ENCODE measurements at places on chromosomes 11 and 22.
A peak's percentile ranks its signal among the peaks of the same experiment; 100 is the strongest.

DNA sequence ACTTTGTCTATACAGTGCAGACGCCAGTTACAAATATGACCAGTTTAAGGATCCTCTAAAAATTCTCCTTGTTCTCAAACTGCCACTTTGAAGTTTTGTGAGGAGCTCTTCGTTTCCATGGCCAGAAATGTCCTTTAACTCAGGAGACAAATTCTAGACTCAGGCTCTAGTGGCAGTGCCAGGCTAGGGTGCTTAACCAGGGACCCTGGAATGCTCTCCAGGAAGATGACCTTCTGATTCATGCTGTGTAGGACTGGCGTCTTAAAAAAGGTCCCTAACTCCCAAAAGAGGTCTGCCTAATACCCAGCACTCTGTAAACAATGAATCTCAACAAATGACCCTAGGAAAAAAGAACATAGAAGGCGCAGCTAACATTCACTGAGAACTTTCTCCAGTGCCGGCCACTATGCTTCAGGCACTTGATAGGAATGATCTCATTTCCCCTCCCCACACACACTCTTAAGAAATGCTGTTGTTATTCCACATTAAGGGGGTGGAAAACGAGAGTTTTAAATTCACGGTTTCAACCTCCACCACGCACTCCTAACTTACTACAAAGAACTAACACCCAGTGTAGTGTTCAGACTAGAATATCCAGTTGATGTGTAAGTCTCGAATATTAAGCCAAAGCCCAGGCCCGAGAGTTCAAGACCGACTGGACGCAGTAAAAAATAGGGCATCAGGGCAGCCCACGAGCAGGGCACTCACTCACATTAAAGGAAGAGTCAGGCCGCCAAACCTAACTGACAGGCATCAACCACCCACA is 747 bp downstream of the NXF1 start:
- DNase-seq: no peak

DNA sequence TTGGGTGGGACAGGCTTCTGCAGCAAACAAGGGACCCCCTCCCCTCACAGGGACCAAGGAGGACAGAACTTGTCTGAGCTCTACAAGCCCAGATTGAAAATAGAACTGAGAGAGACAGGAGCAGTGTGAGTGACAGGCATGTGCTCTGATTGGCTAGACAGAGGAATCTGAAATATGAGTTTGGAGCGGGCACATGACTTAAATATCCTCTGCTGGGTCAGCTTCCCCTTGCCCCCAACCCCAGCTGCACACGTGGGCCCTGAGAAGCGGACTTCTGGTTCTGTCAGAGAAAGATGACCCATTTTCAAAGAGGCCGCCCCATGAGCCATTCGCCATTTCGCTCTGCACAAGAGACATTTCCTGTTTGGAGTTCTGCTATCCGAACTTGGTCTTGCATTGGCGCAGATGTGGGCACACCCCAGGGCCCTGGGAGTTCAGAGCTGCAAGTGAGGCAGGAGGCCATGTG is 5.3 kb downstream of the TUBA8 start:
- DNase-seq: no peak

DNA sequence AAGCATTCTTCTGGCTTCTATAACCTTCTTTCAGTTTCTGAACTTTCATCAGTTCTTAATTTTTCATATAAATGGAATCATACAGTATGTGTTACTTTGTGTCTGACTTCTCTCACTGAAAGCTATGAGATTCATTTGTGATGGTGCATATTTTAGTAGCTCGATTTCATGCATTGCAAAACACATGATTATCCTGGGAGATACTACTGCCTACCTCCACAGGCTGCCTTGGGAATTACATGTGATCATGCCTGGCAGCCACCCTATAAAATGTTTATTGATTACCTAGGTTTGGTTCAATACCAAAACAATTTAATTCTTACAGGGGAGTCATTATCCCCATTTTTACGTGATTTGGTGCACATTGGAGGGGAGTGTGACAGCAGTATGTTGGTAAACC is 34.1 kb upstream of the PAK1 start:
- DNase-seq: no peak

DNA sequence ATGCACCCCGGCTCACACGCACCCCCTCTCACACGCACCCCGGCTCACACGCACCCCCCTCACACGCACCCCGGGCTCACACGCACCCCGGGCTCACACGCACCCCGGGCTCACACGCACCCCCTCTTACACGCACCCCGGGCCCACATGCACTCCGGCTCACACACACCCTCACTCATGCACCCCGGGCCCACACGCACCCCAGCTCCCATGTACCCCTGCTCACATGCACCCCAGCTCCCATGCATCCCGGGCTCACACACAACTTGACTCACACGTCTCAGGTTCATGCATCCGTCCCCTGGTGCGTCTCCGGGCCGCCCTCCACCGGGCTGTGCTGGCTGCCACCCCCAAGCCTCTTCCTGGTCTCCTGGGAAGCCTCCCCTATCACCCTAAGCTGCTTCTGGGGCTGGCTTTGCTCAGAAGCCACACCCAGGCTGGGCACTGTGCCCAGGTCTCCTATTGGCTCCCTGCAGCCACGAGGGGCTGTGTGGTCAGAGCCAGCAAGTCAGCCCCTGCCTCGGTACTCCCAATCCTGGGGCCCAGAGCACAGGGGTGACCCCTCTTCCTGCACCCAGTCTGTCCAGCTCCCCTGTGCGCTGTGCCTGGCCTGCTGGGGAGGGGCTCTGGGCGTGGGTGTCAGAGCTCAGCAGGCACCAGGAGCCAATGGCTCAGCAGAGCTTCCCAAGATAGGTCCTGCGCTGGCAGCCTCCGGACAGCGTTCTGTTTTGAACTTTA is 16.9 kb downstream of the TSPAN4 start:
- no peak for DNase-seq

DNA sequence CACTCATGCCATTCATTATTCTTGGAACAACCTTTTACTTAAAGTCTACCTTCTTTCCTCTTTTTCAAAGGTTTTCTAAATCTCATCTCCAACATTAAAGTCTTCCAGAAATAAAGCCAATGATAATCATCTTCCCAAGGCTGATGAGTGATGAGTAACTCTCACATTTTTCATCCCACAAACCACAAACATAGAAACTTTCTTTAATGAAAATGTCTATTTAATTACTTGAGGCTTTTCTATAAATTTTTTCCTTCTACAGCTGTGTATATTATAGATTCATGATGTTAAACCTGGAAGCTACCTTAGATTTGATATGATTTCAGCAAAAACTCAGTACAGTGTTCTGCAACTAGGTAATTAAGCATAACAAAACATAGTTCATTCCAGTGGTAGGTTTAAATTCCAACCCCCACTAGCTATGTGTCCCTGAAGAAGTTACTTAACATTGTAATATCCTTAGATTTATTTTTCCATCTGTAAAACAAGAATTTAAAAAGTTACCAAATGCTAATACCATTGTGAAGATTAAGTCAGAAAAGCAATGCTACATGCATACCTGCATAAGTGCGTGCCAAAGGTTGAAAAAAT is 845.4 kb downstream of the KCNA4 start:
- DNase-seq: no peak

DNA sequence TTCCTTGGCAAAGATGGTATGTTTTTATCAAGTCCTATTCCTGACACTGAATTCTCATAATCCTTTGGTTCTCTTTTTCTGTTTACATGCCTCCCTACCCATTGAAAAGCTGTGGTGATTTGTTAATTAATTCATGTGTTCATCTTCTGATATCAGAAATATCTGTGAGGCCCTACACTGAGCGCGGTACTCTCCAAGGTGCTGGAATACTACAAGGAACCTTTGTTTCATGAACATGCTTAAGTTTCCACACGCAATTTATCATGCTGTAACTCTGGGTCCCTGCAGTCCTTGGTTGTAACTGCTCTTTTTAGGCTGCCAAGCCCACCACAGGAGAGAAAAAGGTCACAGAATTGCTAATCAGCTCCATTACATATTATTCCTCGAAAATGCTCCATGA is 331.8 kb downstream of the FAT3 start:
- no peak for DNase-seq

DNA sequence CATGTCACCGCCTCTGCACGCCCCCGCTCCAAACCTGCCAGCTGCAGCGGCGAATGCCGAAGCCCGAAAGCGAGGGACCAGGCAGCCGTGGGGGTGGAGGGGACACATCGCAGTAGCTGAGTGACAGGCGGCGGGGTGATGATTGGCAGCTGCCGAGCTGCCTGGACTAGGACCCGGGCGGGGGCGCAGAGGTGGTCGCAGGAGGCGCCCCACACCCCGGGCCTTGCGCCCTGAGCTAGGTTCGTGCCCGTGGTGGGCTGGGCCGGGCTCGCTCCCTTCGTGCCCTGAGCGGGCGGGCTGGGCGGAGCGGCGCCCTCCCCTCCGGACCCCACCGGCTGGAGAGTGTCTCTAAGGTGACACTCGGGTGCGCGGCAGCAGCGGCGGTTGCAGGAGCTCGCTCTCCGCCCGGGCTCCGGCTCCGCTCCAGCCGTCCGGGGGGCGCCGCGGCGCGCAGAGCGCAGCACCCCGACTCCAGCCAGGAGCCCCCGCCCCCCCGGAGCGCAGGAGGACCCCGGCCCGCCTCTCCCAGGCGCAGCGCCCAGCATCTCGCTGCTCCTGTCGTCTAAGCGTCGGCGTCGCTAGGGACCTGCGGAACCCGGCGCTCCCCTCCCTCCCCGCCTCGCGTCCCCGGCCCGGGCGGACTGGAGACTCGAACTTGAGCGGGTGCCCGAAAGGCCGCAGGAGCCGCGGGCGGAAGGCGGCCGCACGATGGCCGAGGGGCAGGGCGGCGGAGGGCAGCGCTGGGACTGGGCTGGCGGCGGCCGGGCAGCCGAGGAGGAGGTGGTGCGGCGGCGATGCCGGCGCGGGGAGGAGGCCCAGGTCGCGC is 14.5 kb upstream of the DGKZ start:
- peak; percentile 66 for DNase-seq

DNA sequence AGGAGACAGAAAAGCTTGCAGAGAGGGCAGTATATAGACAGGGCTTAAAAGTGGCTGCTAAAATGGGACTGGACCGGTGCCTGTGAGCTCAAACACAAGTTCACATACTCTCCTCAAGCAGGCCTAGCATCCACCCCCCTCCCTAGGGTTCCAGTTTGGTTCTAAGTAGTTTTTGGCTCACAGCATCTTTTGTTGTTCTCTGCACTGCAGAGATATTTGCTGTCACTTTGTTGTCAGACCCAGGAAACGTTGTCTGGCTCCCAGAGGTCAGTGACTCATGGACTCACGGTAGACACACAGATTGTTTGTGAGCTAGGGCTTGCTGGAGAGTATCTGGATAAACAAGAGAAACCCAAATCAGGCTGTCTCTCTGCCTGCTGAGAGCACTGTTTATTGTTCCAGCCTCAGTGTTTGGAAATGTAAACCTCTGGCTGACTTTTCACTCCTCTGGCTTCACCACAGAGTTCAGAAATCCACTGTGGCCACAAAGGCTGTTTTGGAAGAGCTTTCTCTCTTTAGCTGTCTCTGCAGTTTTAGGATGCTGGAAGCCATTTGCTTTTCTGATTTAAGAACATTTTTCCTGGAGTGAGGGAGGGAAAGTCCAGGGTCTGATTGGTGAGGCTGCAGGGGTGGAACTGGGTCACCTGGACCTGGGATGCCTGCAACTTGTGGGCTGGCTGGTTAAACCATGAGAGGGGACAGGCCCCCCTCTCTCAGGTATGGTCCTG is 303.7 kb upstream of the PLET1 start:
- no peak for DNase-seq

- no peak for DNase-seq
Measured at GRCh38 chr11:57426439-57426928, 437 bp downstream of the SLC43A3 start.

- no peak for DNase-seq
Measured at GRCh38 chr11:44365616-44366015, 55.7 kb upstream of the ALX4 start.

- no peak for DNase-seq
Measured at GRCh38 chr11:114291842-114292680, 4.1 kb upstream of the NNMT start.

DNA sequence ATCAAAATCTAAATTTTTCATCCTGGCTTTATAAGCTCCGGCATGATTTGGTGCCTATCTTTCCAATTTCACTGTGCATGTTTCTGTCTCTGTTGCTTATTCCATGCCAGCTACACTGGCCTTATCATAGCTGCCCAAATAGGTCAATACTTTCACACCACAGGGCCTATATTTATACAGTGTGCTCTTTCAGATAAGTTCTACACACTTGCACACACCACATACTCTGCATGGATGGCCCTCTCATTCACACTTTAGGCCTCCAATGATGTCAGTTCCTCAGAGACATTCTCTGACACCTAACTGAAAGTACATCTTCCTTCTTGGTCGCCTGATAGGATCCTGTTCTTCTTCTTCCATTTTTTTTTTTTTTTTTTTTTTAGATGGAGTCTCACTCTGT is 7.0 kb downstream of the ALG8 start:
- DNase-seq: no peak

DNA sequence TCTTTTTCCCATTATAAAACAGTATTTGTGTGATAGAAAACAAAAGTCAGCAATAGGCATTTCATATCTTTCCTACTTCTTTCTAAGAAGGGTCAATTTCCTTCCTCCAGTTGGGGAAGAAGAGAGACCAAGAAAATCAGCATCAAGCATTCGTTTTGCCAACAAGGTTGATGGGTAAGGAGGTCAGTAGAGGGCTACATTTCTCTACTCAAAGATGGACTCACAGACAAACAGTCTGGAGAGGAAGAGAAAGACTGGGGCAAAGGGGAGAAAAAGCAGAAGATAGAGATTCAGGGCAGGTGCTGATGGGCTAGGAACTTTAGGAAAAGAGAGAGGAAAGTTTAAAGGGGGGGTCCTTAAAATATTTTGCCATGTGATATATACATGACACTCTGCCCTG is 8.6 kb upstream of the MTNR1B start:
- no peak for DNase-seq

DNA sequence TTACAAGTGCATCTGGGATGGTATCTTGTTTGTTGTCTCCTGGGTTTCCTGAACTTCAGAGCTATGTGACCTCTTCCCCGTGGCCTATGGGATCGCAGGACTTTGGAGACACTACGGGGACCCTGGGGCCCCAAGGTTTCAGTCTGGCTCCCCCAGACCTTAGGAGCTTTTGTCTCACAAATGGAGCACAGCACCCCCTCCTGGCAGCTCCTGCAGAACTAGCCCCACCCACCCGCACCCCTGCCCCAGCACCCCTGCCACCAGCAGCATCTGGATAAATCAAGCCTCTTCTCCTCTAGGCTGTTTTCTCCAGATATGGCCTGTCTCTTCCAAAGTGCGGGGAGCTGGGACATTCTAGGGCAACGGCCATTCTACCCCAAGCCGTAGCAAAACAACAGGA is 10.4 kb downstream of the RCOR2 start:
- peak; percentile 26 for DNase-seq

Data from stimulated activated CD4-positive, alpha-beta T cell treated with anti-CD3 and anti-CD28 coated beads, Interleukin-4, amount 100 ng/mL, for 4 hours (primary cell).